Stimulated activated CD8-positive, alpha-beta memory T cell treated with anti-CD3 and anti-CD28 coated beads, Interleukin-4, amount 100 ng/mL, for 1 hour (primary cell): ENCODE measurements at places on chromosomes 12 and 14.

DNA sequence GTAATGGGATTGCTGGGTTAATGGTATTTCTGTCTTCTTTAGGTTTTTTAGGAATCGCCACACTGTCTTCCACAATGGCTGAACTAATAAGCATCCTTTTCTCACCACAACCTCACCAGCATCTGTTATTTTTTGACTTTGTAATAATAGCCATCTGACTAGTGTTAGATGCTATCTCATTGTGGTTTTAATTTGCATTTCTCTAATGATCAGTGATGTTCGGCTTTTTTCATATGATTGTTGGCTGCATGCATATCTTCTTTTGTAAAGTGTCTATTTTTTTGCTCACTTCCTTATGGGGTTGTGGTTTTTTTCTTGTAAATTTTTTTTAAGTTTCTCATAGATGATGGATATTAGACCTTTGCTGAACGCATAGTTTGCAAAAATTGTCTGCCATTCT, 377.9 kb downstream of the GALC start:
- DNase-seq = no peak

DNA sequence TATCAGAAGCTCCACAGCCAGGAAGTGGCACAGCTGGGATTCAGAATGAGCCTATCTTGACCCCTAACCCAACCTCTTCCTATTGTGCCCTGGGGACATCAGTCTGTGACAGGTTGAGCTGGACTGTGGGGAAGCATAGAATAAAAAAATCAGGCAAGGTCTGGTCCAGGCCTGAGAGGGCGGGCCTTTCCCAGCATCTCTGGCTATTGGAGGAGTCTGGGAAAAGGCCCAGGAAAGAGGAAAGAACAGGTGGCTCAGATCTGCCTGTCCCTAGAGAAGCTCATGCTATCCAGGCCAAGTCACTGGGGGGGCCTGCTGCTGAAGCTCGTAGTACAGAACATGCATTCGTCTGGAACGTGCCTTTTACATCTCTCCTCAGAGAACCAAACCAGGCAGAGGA, 100.5 kb downstream of the PPM1H start:
- DNase-seq = no peak

DNA sequence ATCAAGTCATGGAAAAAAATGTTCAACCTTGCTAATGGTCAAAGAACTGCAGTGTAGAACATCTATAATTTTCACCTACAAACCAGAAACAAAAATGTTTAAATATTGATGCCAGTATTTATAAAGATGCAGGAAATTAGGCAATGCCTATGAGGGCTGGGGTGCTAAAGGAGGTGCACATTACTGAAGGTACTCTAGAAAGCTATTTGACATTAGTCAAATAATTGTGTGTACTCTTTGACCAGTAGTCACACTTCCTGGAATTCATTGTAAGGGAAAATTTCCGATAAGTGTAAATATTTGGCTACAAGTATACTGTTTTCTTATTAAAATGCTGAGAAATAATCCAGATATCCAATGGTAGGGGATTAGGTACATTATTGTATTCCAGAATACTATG, 36.4 kb upstream of the HDAC7 start:
- no peak for DNase-seq

- DNase-seq = no peak
These were observed 25.3 kb upstream of the FAM181A start for GRCh38 chr14:93901813-93902212.

DNA sequence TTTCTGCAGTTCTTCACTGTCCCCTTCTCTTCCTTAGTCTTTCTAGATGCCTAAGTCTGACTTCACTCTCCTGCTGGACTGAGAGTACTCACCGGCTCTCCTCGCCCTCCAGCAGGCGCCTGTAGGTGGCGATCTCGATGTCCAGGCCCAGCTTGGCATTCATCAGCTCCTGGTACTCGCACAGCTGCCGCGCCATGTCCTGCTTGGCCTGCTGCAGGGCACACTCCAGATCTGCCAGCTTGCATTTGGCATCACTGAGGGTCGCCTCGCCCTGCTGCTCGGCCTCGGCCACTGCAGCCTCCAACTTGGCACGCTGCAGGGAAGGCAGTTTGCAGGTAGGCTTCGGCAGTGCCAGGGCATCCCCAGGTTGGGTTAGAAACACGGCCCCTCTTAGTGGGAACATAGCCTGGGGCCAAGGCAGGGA, 5.2 kb downstream of the KRT84 start:
- no peak for DNase-seq

- DNase-seq = no peak
These were observed 58.8 kb upstream of the ISM2 start for GRCh38 chr14:77557391-77557790.

DNA sequence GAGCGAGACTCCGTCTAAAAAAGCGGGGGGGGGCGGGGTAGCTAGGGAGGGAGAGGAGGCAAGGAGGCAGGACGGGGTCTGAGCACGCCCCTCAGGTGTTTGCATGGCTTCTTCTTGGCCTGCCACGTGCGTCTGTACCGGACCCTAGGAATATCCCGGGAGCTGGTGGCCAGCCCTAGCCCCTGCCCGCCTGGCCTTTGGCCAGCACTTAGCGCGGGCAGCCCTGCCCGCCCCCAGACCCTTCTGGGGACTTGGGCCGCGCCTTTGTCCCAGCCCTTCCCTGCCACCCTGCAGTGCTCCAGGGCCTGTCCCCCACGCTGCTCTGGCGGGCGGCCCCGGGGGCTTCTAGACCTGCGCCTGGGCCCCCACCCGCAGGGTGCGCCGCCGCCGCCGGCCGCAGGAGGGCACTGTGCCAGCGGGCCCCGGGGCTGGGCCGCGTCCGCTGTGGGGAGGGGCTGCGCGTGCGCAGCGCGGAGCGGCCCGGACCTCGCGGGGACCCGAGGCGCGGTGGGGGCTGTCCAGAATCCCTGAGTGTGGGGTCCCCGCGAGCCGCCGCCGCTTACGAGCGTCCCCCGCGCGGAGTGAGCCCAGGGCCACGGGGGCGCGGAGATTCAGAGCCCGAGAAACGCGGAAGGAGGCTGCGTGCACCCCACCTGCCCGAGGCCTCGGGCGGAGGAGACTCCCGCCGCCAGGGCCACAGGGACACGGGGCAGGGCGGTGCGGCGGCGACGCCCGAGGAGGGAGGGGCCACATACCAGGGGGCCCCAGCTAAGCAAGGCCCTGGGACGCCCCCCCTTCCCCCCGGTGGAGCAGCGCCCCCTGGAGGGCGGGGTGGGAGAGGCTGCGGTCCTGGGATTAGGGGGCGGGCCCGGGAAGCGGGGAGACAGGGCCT, 21.0 kb downstream of the SLC25A29 start:
- peak; percentile 52 for DNase-seq

- DNase-seq = no peak
These were observed 194.1 kb downstream of the ANO6 start for GRCh38 chr12:45409966-45410365.

GRCh38 chr14:68931474-68932051, 47.5 kb downstream of the ACTN1 start:
- no peak for DNase-seq

DNA sequence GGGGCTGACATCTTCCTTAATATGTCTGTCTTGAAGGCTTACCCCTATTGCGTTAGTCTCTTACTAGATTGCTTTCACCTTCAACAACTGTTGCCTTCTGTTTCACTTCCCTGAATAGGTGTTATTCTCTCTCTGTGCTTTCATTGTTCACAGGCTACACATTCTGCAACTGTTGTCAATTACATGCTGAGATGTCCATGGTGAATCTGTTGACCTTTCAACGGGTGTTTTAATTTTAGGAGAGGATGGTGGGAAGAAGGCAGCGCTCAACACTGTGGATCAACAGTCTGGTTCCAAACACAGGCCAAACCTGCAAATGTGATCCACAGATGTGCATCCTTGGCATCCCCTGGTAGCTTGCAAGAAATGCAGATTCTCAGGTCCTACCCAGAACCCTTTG, 101.9 kb downstream of the DACT1 start:
- DNase-seq = no peak

DNA sequence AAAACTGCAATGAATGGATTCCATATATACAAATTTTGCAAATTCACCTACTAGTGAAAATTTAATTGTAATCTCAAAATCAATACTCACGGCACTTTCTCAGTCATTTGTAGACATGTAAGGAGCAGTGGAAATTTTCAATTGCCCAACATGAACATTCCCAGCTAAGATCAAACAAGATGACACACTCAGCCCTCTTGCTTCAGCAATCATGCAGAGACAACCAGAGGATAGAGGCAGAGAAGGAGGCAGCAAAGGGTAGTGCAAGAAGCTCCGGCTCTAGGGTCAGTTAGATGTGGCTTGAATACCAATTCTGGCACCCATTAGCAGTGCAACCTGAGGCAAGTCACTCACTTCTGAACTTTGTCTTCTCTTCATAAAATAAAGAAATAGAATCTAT, 91.5 kb upstream of the SLC35F4 start:
- DNase-seq = no peak

DNA sequence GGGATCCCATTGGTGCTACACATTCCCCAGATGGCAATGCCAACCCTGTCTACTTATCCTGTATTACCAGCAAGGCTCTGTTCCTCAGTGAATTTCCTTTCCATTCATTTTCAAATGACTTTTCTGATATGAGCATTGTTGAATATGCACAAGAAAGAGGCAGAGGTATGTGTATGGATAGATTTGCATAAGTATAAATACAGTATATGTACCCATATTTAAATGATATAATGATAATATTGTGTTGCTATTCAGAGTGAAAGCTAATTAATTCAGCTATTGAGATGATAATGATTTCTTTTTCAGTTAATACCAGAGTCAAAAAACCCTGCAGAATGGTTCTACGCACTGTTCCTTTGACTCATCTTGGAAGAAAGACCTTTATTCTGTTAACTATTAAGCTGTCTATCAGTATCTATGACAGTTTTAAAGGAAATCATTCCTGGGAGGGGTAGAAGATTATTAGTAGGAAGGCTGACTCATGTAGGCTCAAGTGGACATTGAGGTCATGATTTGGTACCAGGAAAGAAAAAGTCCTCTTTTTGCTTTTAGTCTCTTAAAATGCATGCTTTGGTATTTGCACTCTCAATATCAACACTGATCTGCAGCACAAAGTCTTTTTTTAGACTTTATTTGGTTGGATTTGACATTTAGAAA, 44.9 kb upstream of the GAS2L3 start:
- no peak for DNase-seq

DNA sequence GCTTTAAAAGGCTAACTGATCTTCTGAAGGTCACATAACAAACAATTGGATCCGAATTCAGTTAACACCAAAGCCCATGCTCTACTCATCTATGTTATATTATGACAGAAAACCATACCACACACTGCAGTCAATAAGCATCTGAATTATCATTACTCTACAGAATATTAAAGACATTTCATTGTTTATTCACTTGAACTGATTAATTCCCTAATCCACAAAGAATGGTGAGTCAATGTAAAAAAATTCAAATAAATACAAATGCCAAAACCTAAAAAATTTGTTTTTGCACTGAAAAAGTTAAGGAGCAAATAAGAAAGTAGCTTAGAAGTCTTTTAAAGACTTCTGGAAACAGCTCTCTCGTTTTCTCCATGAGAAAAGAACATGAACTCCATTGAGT, 13.7 kb downstream of the NID2 start:
- no peak for DNase-seq

DNA sequence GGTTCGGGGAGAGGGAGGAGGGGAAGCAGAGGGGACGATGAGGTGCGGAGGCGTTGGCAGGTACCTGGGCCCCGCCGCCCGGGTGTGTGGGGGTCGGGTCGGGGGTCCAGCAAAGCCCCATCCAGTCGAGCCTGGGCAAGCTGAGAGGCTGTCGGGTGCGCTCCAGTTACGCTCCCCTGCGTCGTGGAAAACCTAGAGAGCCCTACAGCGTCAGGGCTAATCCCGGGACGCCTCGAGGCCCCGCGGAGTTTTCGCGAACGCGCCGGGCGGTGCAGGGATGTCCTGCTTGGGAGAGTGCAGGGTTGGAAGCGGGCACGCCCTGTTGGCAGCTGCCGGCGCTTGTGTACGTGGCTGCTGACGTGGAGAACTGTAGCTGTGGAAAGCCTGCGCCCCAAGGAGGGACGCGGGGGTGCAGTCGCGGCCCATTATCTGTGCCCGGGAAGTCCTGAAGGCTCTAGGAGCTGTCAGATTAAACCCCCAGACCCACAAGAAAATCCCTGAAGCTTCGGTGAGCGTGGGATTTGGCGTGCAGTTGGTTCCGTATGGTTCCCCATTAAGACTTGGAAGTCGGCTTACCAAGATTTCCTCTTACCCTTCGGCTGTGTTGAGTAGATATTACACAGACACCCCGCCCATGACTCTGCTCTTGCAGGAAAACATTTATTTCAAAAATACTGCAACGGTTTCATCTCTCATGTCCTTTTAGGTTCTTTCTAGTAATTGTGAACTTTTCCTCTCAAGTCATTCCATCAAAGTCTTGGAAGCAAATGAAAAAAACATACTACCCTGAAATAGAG, 11.3 kb upstream of the SLC38A2 start:
- DNase-seq = peak; percentile 46

GRCh38 chr14:34965912-34966311, 16.9 kb upstream of the SRP54 start:
- DNase-seq = no peak

GRCh38 chr14:24307575-24308341, at the start of gene CIDEB:
Gene CIDEB, minus strand, starts transcription at chr14:24307977. Its CDS starts 119 bp downstream, at chr14:24307858.
- no peak for DNase-seq

- DNase-seq = no peak
These were observed 18.2 kb upstream of the CLEC2D start for GRCh38 chr12:9651265-9651729.

GRCh38 chr12:11725686-11726085, 76.2 kb downstream of the ETV6 start:
- DNase-seq = no peak

GRCh38 chr12:108478611-108479206, 36.4 kb upstream of the FICD start:
- no peak for DNase-seq

DNA sequence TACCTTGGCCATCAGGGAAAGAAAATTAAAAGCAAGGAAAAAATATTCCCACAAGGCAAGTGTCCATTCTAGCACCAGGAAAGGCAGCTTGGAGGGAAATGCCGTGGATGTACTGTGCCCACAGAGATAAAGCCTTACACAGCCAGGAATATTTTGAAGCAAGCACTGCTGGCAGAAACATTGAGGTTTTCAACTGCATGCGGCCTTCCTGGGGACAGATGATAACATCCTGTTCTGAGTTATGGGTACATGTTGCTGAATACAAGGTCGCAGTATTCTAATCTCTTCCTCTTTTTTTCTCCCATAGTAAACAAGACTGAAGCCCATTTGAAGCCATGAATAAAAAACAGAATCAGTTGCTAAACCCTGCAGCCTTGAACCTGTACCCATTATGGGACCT, 197.1 kb downstream of the BTG1 start:
- no peak for DNase-seq

- DNase-seq = no peak
These were observed at the start of gene KLRK1 for GRCh38 chr12:10389904-10390303. Gene KLRK1, minus strand, starts transcription at chr12:10390041. Its CDS starts 1,231 bp downstream, at chr12:10388810.

GRCh38 chr12:86264451-86265328, 8.5 kb upstream of the MGAT4C start:
- DNase-seq = no peak

- no peak for DNase-seq
These were observed 37.1 kb upstream of the ANO6 start for GRCh38 chr12:45178771-45179170.

DNA sequence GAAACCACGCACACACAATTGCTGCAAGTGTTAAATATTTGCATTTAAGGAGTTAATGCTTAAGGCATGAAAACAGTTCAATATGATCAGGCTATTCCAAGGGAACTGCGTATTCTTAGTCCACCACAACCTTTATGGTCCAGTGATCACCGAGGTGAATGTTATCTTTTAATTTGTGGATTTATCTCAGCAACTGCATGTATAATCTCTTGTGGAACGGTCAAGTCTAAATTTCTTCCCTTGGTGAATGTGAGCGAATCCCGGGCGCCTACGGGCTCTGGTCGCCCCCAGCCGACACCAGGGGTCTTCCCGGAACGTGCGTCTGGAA, 999 bp upstream of the AK7 start:
- DNase-seq = no peak
